Liver (tissue), 10 donors: ENCODE measurements at places on chromosomes 7 and 10.
A peak's percentile ranks its signal among the peaks of the same experiment; 100 is the strongest.

DNA sequence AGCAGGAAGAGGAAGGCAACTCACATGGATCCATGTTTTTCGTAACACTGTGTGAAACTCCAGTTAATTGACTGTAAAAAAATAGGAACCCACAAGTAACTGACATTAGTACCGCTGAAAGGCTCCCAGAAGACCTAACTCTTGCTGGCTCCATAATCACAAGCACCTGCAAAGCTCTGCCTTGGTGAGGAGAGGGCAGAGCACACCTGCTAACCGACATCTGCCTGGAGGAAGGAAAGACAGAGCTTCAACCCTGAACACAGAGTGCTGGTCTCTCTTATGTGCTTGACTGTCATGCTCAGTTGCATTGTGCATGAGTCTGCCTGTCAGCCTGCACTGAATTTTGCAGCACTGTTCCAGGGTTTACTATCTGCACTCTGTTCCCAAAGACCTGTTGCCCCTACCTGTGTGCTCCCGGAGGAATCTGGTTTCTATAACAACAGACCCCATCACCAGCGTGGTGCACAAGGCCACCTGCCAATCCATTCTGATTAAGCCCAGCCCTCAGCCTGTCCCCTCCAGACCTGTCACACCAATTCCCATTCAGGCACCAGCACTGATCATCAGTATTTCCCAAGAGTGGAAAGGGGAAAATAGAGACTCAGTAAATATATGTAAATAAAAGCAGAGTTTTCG is 63.1 kb upstream of the ANKRD1 start:
- DNase-seq = no peak

- DNase-seq = no peak
Observed at GRCh38 chr7:34192906-34193305, 287.6 kb downstream of the BMPER start.

GRCh38 chr10:96292971-96293920 is 11.0 kb upstream of the DNTT start:
- no peak for DNase-seq

- no peak for DNase-seq
Observed at GRCh38 chr10:58177362-58177947, 90.2 kb downstream of the IPMK start.

DNA sequence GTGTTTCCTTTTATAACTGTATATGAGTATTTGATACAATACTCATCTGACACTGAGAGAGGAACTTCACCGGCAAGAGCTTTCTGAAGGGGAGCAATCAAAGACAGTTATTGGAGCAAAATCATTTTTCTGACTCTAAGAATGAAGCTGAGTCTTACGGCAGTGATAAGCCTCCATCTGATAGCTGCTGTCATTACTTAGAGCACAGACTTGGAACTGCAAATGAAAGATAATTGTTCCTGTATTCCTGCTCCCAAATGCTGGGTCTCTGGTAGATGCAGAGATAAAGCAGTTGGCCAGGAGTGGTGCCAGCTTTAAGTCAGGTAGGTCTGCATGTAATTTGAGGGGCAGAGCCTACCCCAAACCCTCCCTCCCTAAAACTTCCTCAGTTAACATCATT is 2.3 kb upstream of the PALS2 start:
- no peak for DNase-seq

GRCh38 chr10:133088956-133089800 is 1.5 kb downstream of the ADGRA1 start:
- DNase-seq = no peak

- DNase-seq = no peak
Observed at GRCh38 chr10:103636492-103636891, 143.0 kb downstream of the NEURL1 start.

- no peak for DNase-seq
Observed at GRCh38 chr7:129189661-129190310, 1.4 kb downstream of the SMO start.

DNA sequence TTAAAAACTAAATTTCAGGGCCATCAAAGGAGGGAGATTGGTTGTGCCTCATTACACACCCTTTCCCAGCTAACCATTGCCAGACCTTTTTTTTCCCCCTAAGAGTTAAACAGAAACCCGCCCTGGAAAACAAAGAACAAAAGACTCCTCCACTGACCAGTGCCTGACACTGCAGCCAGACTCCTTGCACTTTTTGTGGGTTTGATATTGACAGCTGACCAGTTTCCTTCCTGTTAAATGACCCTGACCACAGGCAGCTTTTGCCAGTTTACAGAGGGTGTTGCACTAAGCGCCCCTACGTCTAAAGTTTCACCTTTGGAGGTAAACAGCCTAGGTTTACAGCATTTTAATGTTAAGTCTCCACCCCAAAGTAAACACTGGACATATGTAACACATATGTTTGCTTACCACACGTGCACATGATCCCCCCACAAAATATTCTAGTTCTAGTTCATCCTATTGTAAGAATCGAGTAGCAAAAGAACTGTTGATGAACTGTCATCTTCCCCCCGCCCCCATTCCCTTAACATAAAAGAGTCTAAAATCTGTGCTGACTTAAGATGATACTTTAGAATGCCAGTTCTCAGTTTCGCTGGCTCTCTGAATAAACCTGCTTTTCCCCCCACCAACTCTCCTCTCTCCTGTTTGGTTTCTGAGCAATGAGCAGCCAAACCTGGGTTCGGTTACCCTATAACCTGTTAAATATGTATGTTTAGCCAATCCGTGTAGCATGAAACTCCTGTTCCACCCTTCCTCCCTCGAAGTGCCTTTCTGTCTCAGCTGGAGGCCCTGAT is 38.0 kb downstream of the FOXI2 start:
- DNase-seq = no peak

DNA sequence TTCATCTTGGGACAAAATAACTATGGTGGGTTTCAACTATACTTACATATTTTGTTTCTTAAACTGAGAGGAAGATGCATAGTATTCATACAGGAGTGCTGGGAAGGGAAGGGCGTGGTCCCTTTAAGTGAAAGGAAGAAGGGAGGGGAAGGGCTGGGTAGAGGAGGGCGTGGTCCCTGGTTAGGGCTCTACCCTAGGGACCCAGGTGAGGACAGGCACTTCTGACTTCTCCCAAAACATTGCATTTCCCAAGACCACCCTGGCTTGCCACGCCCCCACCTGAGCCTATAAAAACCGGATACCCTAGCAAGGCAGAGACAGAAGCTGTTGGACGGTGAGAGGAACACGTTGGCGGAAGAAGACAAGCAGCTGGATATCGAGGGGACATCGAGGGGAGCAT is 157.6 kb upstream of the PLXNA4 start:
- no peak for DNase-seq

DNA sequence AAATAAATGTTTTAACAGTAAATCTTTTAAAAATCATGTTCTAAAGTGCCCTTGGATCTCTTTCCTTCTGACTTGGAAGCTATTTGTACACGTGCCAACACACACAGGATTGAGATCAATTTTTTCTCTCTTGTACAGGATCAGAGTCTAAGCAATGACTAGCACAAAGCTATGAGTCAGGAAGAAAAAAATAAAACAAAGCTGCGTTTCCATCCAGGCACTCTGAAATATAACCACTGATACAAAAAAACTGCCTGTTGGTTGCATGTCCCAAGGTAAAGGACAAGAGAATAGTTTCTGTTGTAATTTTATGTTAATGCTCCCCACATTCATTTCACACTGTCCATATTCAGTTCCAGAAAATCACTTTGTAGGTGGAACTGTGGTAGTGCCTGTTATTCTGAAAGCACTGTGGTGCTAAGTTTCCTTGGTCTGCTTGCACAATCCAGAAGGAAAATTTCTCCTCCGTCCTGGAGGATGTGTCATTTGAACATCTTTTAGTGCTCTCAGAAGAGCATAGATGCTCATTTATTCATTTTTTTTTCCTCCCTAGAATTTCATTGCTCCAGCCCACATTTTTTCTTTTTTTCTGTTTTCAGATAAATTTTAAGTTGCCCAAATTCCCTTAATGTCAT is 113.4 kb downstream of the PLXDC2 start:
- no peak for DNase-seq

DNA sequence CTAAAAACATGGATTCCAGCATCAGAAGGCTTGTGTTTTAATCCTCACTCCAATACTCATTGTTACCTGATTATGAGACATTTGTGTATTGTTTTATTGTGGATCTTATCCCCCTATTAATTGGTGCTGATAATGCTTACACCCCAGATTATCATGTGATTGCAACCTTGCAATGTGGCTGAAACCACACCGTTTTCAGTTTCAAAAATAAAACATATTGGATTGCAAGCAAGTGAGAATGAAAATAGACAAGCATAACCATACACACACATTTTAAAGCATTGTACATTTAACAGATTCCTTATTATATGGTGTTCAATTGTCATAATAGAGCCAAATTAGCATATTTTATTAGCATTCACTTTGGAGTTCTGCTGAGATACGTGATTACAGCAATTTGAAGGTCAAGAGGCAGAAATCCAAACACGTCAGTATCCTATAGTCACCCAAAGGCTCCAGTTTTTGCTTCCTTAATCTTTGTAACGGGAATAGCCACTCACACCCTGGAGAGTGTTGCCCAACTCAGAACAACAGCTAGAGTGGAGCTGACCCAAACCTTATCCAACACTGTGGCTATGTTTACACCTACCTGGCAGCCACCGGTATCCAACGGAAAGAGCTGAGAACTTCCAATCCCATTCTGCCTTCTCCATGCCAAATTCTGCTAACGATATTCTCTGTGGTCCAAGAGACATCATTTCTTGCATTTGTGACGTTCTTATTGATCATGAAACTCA is 317.1 kb upstream of the KLF6 start:
- DNase-seq = no peak

- DNase-seq = peak; percentile 12
Observed at GRCh38 chr10:130454543-130455000, 318.4 kb downstream of the GLRX3 start.

GRCh38 chr10:78905957-78906308 is 162.8 kb upstream of the ZMIZ1 start:
- DNase-seq = no peak
